ENCODE measurements at places on chromosomes 4 and X. TPM values are rescaled to one million over a fixed set of nuclear protein-coding genes. Genes with fewer than 3 reads are reported as not detected.

DNA sequence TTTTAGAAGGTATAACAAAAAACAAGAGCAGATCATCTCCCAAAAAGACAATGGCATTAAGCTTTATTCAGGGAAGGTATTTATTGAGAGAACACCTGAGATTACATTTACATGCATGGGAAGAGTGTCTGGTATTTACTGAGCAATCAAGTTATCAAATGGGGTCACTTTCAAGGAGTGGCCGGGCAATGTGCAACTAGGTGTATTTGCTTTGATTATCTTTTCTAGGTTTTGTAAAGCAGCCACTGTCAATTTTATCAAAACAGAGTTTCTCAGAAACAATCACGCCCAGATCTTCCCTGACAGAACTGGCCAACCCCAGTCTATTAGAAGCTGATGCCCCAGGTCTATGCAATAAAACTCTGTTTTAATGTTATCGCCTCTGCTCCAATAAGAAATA, 169.5 kb downstream of the GLRA2 start:
- H3K36me3 ChIP-seq: no peaks in the 10 kb centered on the region
- no peak overlapping the region for H3K4me3 ChIP-seq
- DNase-seq: no peak
- no peak overlapping the region for H3K27ac ChIP-seq
- peaks cover 2% of the 10 kb centered on the region for H3K27me3 ChIP-seq
- no peaks in the 10 kb centered on the region for H3K4me1 ChIP-seq

GRCh38 chr4:5863461-5864113, 29.3 kb downstream of the CRMP1 start:
- DNase-seq: no peak
- H3K4me1 ChIP-seq: peaks cover 39% of the 10 kb centered on the region
- peaks cover 14% of the 10 kb centered on the region for H3K27me3 ChIP-seq
- H3K27ac ChIP-seq: peak overlapping the region; percentile 59
- H3K36me3 ChIP-seq: peaks cover 4% of the 10 kb centered on the region

- no peak overlapping the region for H3K4me3 ChIP-seq
- H3K27ac ChIP-seq: no peak overlapping the region
- no peaks in the 10 kb centered on the region for H3K4me1 ChIP-seq
- peaks cover 4% of the 10 kb centered on the region for H3K27me3 ChIP-seq
Observed at GRCh38 chr4:5568931-5569330, 139.4 kb downstream of the EVC2 start.

GRCh38 chr4:2253160-2254084, 8.5 kb downstream of the MXD4 start:
- H3K27ac ChIP-seq: peak overlapping the region; percentile 62
- H3K36me3 ChIP-seq: peaks cover 9% of the 10 kb centered on the region
- H3K4me3 ChIP-seq: no peak overlapping the region
- H3K4me1 ChIP-seq: peaks cover 15% of the 10 kb centered on the region
- peak; percentile 14 for DNase-seq

GRCh38 chr4:5816101-5816500, 76.8 kb downstream of the CRMP1 start:
- peaks cover 17% of the 10 kb centered on the region for H3K4me1 ChIP-seq
- peak overlapping the region; percentile 28 for H3K27ac ChIP-seq
- H3K27me3 ChIP-seq: peaks cover 30% of the 10 kb centered on the region
- H3K36me3 ChIP-seq: peaks cover 20% of the 10 kb centered on the region
- no peak for DNase-seq

- H3K27me3 ChIP-seq: peaks cover 2% of the 10 kb centered on the region
- peaks cover 3% of the 10 kb centered on the region for H3K4me1 ChIP-seq
- H3K36me3 ChIP-seq: no peaks in the 10 kb centered on the region
Observed at GRCh38 chrX:130081421-130082045, 28.8 kb downstream of the ELF4 start.

DNA sequence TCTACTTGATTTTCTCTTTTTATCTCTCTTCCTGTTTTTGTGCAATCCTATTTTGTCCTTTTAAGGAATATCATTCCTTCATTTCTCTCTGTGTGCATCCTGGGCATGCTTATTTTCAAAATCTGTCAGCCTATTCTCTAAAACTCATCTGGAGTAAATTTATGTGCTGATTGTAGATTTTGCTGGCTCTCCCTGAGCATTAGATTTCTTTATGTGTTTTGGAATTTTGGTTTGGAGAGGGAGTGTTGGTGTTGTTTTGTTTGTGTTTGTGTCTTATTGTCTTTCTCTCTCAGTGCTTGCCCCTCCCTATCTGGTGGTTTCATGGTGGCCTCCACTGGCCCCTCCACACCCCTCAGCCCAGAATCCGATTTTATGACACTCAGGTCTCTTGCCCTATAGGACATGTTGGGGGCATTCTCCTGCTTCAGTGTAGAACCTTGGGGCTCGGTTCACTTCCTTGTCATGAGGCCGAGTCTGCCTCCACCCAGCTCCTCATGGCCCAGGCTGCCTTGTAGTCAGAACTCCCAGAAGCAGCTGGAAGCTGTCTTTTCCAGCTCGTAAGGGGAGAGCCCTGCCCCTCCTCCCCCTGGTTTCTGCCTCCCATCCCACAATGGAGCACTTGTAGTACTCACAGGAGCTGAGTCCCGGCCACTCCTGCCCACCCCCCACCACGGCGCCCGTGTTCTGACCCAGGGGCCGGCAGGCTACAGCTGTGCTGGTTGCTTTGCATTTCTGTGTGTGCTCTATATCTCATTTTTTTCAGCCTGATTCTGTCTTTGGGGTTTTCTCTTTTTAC, 24.5 kb upstream of the PJA1 start:
- peaks cover 2% of the 10 kb centered on the region for H3K27me3 ChIP-seq
- H3K4me1 ChIP-seq: peaks cover 17% of the 10 kb centered on the region
- no peak overlapping the region for H3K27ac ChIP-seq
- no peaks in the 10 kb centered on the region for H3K36me3 ChIP-seq

GRCh38 chr4:52096048-52096447, 44.9 kb downstream of the SPATA18 start:
- no peak overlapping the region for H3K4me3 ChIP-seq
- H3K27ac ChIP-seq: no peak overlapping the region
- H3K4me1 ChIP-seq: peaks cover 22% of the 10 kb centered on the region
- DNase-seq: no peak
- H3K36me3 ChIP-seq: peaks cover under 1% of the 10 kb centered on the region
- H3K27me3 ChIP-seq: no peaks in the 10 kb centered on the region

- H3K4me3 ChIP-seq: no peak overlapping the region
- peaks cover 4% of the 10 kb centered on the region for H3K36me3 ChIP-seq
- H3K4me1 ChIP-seq: no peaks in the 10 kb centered on the region
- no peak for DNase-seq
Observed at GRCh38 chr4:39597695-39598381, 40.8 kb downstream of the SMIM14 start.

DNA sequence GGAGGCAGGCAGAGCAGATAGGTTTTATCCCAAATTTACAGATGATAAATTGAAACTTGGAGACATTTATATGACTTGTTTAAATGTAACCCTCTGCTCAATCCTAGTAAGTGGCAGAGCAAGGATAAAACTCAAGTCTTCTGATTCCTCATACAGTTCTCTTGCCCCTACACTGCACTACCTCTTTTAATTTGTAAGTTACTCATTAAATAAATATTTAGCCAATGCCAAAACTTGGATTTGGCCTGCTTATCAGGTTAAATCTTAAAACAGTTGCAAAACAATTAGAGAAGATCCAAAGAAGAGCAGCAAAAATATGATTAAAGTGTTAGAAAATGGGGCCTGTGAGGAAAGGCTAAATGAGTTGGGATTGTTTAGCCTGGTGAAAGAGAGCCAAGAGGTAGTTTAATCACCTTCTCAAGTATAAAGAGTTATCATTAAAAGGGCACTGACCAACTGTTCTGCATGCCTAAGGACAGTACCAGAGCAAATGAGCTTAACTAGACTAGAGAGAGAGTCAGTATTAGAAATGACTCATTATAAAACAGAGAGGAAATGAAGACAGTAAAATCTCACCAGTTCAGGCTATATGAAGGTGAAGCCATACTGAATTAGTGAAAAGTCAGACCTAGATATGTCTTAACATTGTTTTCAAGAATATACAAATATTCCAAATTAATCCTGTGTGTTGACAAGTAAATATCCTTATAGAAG, 146.3 kb downstream of the GRIA3 start:
- no peak overlapping the region for H3K27ac ChIP-seq
- H3K4me3 ChIP-seq: no peak overlapping the region
- DNase-seq: no peak
- no peaks in the 10 kb centered on the region for H3K4me1 ChIP-seq

DNA sequence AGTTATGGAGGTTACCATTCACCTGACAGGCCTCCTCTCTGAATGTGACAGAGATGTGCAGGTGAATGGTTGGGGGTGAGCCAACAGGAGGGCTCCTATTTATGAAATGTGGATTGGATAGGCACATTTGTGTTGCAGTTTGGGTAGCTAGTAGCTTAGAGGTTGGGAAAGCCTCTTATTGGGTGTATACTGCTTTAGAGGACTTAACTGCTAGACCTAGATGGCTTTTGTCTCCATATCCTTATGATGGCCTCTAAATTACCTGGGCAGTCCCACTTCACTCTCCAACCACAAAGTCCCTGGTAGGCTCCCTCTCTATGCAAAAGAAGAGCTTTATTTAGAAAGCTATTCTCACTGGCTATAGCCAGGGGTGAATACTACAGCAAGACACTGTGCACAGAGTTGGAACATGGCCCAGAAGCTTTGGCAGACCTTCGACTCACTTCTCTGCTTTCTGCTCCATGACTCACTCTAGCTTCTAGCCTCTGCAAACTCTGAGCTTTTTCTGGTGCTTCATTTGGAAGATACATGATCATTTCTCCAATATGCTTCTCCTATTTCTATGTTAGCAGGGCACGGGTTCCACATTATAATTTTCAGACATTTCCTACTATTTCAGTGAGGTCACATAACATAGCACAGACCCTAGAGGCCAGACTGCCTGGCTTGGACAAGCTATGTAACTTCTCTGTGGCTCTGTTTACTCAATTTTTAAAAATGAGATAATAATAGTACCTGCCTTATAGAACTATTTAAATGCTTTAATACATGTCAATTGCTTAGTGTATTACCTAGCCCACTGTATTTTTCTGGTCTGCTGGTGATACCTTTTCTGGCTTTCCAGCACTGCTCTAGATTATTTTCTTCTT, 6.0 kb upstream of the VGLL1 start:
- H3K27ac ChIP-seq: no peak overlapping the region
- no peak for DNase-seq
- H3K36me3 ChIP-seq: no peaks in the 10 kb centered on the region

GRCh38 chrX:45758319-45758718, 557.6 kb upstream of the DIPK2B start:
- no peaks in the 10 kb centered on the region for H3K27me3 ChIP-seq
- peaks cover 1% of the 10 kb centered on the region for H3K4me1 ChIP-seq
- H3K36me3 ChIP-seq: no peaks in the 10 kb centered on the region

DNA sequence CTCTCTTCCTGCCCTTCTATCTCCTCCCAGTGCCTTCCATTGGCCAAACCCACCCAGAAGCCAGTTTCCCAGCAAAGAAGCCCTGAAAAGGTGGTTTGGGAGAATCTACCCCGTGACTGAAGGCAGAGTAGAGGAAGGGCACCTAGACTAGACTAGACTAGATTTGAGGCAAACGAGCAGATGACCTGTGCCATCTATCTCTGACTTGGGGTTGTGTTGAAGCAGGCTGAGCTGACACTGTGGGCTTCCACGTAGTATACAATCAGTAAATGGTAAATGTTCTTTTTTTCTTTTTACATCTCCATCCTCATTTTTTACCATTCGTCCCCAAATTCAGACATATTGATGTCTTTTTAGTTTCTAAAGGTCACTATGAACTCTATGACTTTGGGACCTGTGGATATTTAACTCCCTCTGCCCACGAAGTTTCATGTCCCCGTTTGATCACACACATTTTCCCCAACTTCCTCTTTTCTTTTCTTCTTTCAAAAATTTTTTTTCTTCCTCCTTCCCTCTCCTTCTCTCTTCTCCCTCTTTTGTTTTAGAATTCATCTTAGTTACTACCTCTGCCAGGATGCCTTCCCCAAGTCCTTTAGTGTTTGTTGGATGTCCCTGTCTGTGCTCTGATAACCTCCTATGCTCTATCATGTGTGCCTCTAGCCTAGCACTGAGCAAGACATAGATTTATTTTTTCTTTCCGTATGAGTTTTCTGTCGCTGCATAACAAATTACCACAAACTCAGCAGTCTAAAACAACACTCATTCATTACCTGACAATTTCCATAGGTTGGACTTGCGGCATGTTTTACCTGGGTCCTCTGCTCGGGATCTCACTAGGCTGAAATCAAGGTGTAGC, 6.2 kb upstream of the AFF1 start:
- no peaks in the 10 kb centered on the region for H3K4me1 ChIP-seq
- no peaks in the 10 kb centered on the region for H3K27me3 ChIP-seq
- H3K27ac ChIP-seq: no peak overlapping the region
- H3K36me3 ChIP-seq: no peaks in the 10 kb centered on the region
- H3K4me3 ChIP-seq: no peak overlapping the region

DNA sequence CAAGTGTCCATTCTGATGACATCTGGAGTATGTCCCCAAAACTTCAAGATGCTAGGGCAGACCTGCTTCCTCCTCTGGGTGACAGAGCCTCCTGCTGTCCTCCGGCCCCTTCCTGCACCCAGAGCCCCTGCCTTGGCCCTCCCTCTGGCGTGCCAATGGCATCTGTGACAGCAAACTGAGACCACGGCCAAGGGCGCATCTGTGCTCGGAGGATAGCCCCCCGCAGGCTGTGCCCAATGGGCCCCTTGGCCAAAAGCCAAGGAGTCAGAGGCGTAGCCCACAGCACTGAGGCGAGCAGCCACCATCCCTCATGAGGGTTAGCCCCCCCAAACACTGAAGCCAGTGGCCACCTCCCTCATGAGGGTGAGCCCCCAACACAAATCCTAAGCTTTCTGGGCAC, 7.9 kb downstream of the LRPAP1 start:
- no peak overlapping the region for H3K4me3 ChIP-seq
- no peak overlapping the region for H3K27ac ChIP-seq
- peaks cover 18% of the 10 kb centered on the region for H3K4me1 ChIP-seq

GRCh38 chr4:122119739-122120138, 32.4 kb upstream of the BLTP1 start:
- no peak overlapping the region for H3K27ac ChIP-seq
- H3K27me3 ChIP-seq: no peaks in the 10 kb centered on the region
- no peaks in the 10 kb centered on the region for H3K36me3 ChIP-seq
- no peak overlapping the region for H3K4me3 ChIP-seq

GRCh38 chr4:181254771-181255170, 988.4 kb upstream of the TENM3 start:
- H3K4me1 ChIP-seq: peaks cover 10% of the 10 kb centered on the region
- H3K4me3 ChIP-seq: no peak overlapping the region
- no peak for DNase-seq
- no peak overlapping the region for H3K27ac ChIP-seq
- H3K27me3 ChIP-seq: no peaks in the 10 kb centered on the region

Gene MAGEC3
- not detected for total RNA-seq

Gene UCP1
- total RNA-seq: not detected

Gene SSX4
- 0.71 TPM for total RNA-seq

Gene FRMD7
- total RNA-seq: not detected

Gene PCDH10
- 1.7 TPM for total RNA-seq

Gene CCNQ
- 28.9 TPM for total RNA-seq

Gene TMEM154
- total RNA-seq: 0.22 TPM

Gene MRFAP1
- 226 TPM for total RNA-seq

Gene USP17L11
- total RNA-seq: 0.42 TPM

Gene RAI2
- 1.4 TPM for total RNA-seq

Gene MAGEB10
- total RNA-seq: not detected

Gene F11
- not detected for total RNA-seq

Gene XAGE1A
- total RNA-seq: not detected

Gene SPACA5
- total RNA-seq: not detected

Gene SYNPO2
- total RNA-seq: 2.9 TPM

Gene SMPX
- total RNA-seq: not detected

All from glutamatergic neuron (in vitro differentiated cells).